ENCODE measurements at places on chromosomes 6 and 20.

GRCh38 chr6:88573561-88573960, 389.9 kb downstream of the RNGTT start:
- DNase-seq, result no peak

GRCh38 chr6:46760925-46761324, 14.2 kb downstream of the ANKRD66 start:
- no peak for DNase-seq

DNA sequence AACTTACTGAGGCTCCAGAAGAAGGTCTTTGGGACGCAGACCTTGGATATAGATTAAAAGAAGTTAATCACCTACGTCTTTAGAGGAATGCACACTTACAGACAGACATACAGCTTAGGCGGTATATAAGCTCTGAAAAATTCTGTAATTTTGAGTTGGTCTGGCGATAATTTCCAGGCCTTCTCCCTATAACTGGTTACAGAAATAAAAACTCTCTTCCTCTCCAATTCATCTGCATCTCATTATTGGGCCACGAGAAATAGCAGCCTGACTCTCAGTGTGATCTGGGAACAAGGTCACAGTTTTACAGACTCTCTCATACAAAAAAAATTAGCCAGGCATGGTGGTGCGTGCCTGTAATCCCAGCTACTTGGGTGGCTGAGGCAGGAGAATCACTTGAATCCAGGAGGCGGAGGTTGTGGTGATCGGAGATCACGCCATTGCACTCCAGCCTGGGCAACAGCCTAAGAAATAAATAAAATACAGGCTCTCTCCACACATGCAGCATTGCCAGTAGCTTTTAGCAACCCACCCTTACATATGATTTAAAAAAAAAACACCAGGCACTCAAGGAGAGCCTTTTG, 4.7 kb downstream of the ZBTB24 start:
- DNase-seq, result no peak

- DNase-seq, result no peak
These were observed 128.1 kb downstream of the FYN start for GRCh38 chr6:111745186-111745585.

- DNase-seq, result peak; percentile 24
These were observed 23.1 kb downstream of the VPS52 start for GRCh38 chr6:33248643-33248931.

- DNase-seq, result no peak
These were observed 9.6 kb upstream of the APCDD1L start for GRCh38 chr20:58524814-58525213.

GRCh38 chr6:169251371-169251802, 2.3 kb downstream of the THBS2 start:
- DNase-seq, result no peak

GRCh38 chr6:7137335-7138045, 29.7 kb downstream of the RREB1 start:
- no peak for DNase-seq

GRCh38 chr20:15528391-15529111, 1044.7 kb downstream of the KIF16B start:
- DNase-seq, result no peak
